Cortex of kidney (tissue), 1 donor: ENCODE measurements at places on chromosomes 11 and 22.

- DNase-seq, result no peak
Observed at GRCh38 chr11:46661836-46662235, 38.6 kb downstream of the ARHGAP1 start.

DNA sequence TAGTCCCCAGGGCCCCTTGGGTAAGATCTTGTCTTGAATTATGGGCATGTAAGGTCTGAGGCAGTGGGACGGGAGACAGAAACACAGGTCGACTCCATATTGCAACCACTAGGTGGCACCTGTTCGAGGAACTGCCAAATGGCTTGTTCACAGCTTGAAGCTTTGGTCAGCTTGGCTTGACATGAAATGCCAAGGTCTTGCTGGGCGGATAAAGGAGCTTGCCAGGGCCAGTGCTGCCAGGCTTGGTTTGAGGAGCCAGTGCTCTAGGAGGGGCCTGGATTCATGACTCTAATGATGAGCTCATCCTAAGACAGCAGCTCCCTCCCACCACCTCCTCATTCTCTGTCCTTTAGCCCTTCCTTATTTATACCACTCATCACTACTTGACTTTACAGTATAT lies 11.9 kb upstream of the NRIP3 start:
- DNase-seq, result no peak

DNA sequence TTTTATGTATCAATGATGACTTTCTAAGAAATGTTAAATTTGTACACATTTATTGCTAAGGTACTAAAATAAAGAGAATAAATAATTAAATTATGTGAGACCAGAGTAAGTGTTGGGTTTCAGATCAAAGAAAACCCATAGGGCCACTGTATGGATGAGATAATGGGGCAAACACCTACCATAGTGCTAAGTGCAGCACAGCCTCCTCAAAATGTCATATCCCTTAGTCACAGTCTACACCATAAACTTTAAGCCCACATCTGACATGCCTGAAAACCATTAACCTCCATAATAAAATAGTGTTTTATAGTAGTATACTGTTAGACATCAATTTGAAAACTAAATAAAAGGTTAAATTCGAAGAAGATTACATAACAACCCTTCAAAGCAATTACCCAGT lies 37.5 kb downstream of the SESN3 start:
- no peak for DNase-seq

DNA sequence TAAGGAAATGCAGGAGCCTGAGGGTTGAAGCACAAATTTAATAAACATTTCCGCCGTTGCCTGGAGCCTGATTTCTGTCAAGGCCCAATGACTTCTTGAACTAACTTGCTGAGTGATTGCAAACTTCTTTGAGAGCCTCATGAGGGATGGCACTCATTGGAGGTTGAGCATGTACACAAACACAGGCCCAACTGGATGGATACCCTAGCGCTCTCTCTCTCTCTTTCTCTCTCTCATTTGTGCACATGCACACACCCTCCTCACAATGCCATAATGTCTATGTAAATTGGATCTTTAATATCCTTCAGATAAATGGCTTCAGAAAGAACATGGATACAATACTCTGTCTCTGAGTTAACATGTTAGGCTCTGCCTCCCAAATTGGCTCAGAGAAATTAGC lies 597.7 kb upstream of the CADM1 start:
- DNase-seq, result no peak

DNA sequence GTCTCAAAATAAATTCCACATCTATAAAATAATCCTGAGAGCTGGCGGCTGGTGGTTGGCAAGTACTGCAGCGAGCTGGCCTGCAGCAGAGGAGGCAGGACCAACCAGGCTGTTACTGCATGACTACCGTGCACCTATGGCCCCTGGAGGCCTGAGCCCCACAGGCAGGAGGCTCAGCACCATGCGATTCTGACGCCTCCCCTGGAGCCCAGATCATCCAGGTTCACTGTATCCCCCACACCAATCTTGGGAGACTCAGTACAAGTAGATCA lies 159.5 kb upstream of the NCAM1 start:
- no peak for DNase-seq

DNA sequence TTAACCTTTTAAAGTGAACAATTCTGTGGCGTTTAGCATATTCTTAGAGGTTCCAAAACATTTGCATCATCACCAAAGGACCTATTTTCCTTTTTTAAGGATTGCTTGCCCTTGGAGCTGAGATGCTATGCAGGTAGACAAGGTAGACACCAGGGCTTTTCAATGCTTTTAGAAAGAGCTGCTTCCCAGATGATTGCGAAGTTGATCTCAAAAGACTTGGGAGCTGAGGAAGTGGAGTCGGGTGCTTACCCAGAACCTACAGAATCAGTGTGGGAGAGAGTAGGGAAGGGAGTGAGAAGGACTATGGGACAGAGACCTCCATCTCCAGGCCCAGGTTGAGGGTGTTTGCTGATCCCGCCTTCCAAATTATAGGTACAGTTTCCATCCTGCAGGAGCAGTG lies 11.1 kb upstream of the ALX4 start:
- no peak for DNase-seq

DNA sequence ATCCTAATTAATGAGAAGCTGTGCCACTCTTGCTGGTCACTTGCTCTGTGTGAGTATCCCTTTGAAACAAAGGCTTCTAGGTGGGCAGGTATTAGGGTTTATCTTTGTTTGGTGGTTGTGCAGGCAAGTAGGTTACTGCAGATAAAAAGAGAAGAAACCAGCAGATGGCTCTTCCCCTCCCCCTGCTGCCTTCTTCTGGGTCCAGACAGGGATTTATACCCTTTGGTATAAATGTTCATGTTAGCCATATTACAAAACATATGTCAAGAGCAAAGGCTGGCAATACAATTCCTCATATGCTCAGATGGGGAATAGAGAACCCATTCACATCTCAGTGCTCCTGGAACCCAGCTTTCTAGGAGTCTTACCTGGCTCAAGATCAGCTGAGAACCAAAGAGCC lies 109.9 kb downstream of the NAV2 start:
- no peak for DNase-seq

- DNase-seq, result no peak
Observed at GRCh38 chr22:19002684-19003038, 66.6 kb upstream of the PRODH start.

DNA sequence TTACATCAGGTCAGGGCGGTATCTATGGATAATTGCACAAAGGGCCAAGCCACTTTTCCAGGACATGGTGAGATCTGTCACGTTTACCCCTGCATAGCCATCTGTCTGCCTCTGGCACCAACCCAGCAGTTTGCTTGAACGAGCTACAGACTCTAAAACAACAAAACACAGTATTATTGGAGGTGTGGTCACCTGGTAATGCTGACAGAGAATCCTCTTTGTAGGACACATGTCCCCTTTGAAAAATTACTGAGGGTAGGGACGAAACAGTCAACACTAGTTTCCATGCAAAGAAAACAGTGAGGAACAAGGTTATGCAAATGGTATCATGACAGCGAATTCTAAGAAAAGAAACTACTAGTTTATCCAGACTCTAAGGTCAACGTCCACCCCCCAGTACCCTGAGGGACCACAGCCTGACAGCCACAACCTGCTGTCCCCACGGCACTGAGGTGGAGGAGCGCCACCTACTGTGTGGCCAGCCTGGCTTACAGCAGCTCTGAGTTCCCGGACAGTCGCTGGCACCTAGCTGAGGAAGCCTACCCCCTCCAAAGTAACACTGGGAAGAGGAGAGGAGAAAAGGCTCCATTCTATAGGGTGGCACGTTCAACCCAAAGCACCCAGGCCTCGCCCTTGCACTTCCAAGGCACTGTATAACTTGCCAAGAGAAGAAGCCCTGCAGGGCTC lies 117.4 kb upstream of the BID start:
- DNase-seq, result no peak

- no peak for DNase-seq
Observed at GRCh38 chr22:50531546-50531961, 1.7 kb upstream of the TYMP start.

GRCh38 chr11:129283141-129283540 lies 91.0 kb upstream of the ARHGAP32 start:
- no peak for DNase-seq

DNA sequence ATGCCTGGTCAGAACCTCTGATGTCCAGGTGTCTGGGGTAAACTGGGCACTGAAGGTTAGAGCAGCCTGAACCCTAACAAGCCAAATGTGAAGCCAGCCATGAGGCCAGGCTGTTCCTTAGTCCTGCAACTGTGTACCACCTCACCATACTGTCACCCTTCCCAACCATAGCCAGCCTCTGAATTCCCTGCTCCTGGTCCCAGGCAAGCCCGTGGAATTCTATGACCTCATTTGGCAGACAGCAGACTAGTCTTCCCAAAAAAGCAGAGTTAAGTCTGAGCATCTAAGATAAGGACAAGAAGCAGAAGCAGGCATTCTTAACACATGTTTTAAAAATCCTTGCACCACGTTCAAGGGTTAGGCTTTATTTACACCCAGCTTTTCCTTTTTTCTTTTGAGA lies 134.8 kb downstream of the C11orf58 start:
- no peak for DNase-seq

DNA sequence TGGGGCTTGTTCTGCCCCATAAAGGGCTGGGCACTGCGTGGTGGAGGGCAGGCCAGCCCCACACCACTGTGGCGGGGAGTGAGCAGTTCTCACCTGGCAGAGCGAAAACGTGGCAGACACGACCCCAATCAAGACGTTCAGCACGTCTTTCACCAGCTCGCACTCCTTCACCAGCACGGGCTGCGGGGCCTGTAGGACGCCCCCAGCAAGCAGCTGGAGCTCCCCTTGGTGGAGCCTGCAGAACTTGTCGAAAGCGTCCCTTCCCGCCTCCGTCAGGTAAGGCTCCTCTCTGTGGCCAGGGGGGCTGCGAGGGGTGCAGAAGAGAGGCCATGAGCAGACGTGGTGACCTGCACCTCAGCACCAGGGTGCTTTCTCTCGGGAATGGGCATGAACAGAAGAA lies 11.6 kb downstream of the TUBGCP6 start:
- DNase-seq, result no peak

DNA sequence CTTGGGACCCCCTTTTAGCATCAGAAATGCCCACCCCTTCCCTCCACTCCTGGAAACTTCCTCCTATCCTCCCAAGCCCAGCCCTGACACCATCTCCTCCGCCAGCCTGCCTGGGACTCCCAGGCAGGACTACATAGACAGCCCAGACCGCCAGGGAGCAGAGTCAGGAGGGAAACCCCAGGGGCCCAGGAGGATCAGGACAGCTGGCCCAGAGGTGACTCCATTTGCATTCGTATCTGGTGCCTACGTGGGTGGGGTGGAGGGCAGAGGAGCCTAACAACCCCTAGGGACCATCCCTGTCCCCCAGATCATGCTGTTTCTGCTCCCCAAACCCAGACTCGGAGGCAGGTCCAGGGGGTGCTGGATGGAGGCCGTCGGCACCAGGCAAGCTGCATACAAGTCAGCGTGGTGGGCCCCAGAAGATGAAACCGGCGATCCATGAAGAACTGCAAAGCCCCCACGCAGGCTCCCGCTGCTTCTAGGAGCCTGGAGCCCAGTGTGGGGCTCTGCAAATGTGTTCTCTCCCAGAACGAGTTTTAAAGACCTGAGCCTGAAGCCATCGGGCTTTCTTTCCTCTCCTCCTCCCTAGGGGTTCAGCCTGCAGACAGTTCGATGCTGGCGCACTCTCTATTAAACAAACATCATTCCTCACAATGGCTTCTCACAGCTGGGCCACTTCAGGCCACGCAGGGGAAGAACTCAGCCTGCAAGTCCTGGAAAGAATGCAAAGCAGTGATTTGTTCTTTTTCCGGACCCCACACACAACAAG lies 1506.8 kb downstream of the BRD1 start:
- DNase-seq, result no peak

GRCh38 chr11:18105086-18105801 lies 638 bp downstream of the SAAL1 start:
- DNase-seq, result no peak

GRCh38 chr11:122741613-122742300 lies 86.2 kb downstream of the UBASH3B start:
- DNase-seq, result no peak

DNA sequence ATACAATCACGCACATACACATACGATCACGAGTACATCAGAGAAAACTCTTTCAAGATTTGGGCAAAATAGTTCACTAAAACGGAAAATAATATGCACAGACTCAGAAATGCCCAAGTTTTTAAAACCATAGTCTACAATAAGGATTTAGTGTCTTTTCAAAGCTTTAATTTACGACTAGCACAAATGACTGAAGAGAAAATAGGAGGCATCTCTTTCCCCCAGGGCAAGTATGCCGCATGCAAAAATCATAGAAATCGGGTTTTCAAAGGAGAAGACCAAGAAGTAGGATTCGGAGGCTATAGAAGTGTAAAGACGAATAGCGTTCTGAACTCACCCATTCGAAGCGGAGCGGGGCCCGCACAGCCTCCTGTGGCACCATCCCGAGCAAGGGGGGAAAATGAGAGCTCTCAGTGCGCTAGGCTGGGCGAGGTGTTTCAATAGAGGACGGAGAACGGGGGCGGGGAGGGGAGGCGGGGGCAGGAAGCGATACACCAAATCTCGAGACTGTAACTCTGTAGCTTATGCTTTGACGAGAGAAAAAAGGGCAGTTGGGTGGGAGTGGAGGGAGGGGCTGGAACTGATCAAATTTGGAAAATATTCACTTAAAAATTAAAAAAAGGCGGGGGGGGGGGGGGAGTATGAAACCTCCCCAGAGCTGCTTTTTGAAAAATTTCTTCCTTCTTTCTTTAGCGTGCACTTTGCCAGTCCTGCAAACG lies 15.8 kb downstream of the BLID start:
- DNase-seq, result no peak

DNA sequence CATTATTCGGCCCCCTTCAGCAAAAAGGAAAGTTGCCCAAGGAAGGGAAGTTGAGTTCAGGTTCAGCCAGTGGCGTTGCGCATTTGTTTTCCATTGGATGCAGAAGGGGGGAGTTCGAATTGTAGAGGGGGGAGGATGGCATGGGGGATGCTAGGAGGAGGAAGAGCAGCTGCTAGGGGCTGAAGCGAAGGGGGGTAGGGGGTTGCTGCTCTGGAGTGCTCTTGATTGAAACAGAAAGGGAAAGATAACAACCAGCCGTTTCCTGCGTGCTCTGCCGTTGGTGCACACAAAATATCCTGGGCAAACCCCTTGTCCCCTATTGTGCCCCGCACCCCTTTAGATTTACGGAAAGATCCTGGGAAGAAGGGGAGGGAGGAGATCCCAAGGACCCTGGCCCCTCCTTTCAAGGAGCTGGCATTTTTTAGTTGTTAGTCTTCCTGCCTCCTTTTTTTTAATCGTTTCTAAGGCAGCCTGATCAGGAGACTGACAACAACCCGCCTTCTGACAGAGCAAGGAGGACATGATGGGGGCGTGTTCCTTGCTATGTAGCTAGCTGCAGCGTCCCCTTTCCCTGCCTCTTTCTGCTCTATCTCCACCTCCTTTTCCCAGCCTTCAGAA lies 2.1 kb downstream of the KMT2A start:
- DNase-seq, result no peak

DNA sequence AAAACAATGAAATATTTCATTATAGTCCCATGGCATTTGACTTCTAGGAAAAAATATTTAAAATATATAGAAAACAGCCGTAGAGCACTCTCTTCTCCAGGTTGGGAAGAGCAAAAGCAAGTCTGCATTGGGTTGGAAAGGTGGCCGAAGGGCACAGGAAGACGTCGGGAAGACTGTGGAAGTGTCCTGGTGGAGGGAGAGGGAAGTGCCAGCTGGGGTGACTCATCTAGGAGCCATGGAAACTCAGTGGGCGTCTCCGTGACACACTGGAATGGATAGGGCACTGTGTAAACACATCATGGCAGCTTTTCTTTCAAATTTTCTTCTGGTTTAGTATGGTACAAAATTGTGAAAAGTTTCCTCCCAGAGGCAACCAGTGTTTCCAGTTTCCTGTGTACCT lies 12.7 kb downstream of the GTPBP1 start:
- DNase-seq, result no peak

GRCh38 chr22:19917389-19918138 lies 24.0 kb upstream of the COMT start:
- DNase-seq, result no peak
